ENCODE measurements at places on chromosomes 5 and 9. TPM values are rescaled to one million over a fixed set of nuclear protein-coding genes. Genes with fewer than 3 reads are reported as not detected.

ITGA2 gene
- 35.9 TPM for total RNA-seq

FOXD4L3 gene
- not detected for total RNA-seq

HACD4 gene
- total RNA-seq = 2.1 TPM

LCP2 gene
- total RNA-seq = 0.09 TPM

PCDHA4 gene
- total RNA-seq = 9.5 TPM

FGF10 gene
- total RNA-seq = not detected

SPEF2 gene
- 3.9 TPM for total RNA-seq

TMEM8B gene
- 8.6 TPM for total RNA-seq

RABEPK gene
- total RNA-seq = 30.7 TPM

MYORG gene
- total RNA-seq = 6.9 TPM

TMEM232 gene
- 1.7 TPM for total RNA-seq

NRARP gene
- total RNA-seq = 7.3 TPM

GABRA6 gene
- total RNA-seq = not detected

PLK2 gene
- 260 TPM for total RNA-seq

FBP1 gene
- total RNA-seq = not detected

IFNB1 gene
- total RNA-seq = 3.2 TPM

IL5 gene
- not detected for total RNA-seq

WHRN gene
- 10.2 TPM for total RNA-seq

RASEF gene
- 0.91 TPM for total RNA-seq

FCN1 gene
- total RNA-seq = not detected

GSN gene
- total RNA-seq = 357 TPM

CCDC112 gene
- total RNA-seq = 10.5 TPM

SHROOM1 gene
- total RNA-seq = 5.0 TPM

PRELID2 gene
- 9.9 TPM for total RNA-seq

CAMK2A gene
- 1.6 TPM for total RNA-seq

CDC20B gene
- total RNA-seq = 0.11 TPM

ALDOB gene
- not detected for total RNA-seq

RAD23B gene
- 163 TPM for total RNA-seq

GOLM1 gene
- 121 TPM for total RNA-seq

DEPDC1B gene
- 2.2 TPM for total RNA-seq

MEGF10 gene
- total RNA-seq = 19.5 TPM

IFNK gene
- total RNA-seq = not detected

TNFSF15 gene
- total RNA-seq = 10.3 TPM

FBXO38 gene
- 36.2 TPM for total RNA-seq

SYNPO gene
- 40.2 TPM for total RNA-seq

CENPH gene
- 4.9 TPM for total RNA-seq

PCDHGB2 gene
- 1.4 TPM for total RNA-seq

FAXDC2 gene
- 3.6 TPM for total RNA-seq

NTMT1 gene
- total RNA-seq = 55.1 TPM

MORN5 gene
- not detected for total RNA-seq

MLLT3 gene
- 35.1 TPM for total RNA-seq

SH3TC2 gene
- 2.6 TPM for total RNA-seq

KLF4 gene
- total RNA-seq = 3.2 TPM

Measured in astrocyte (in vitro differentiated cells and primary cell).